ENCODE measurements at places on chromosomes 16 and 17. TPM values are rescaled to one million over a fixed set of nuclear protein-coding genes. Genes with fewer than 3 reads are reported as not detected.

Gene KRT34
- not detected for total RNA-seq

Gene GGA3
- 119 TPM for total RNA-seq

Gene SSTR5
- total RNA-seq = not detected

Gene ACSM3
- 13.6 TPM for total RNA-seq

Gene TUFM
- total RNA-seq = 189 TPM

Gene SMIM5
- 1.7 TPM for total RNA-seq

Gene MIS12
- total RNA-seq = 31.2 TPM

Gene CDRT15L2
- not detected for total RNA-seq

Gene DOC2A
- not detected for total RNA-seq

Gene PRR35
- not detected for total RNA-seq

Gene CD7
- 0.42 TPM for total RNA-seq

Gene TSEN54
- 24.9 TPM for total RNA-seq

Gene PLA2G10
- total RNA-seq = not detected

Gene GNAO1
- 0.53 TPM for total RNA-seq

Gene MYO15A
- total RNA-seq = 1.3 TPM

Gene CAPNS2
- not detected for total RNA-seq

Gene DLX4
- total RNA-seq = 0.42 TPM

Gene ORMDL3
- 49.1 TPM for total RNA-seq

Gene KRTAP9-8
- total RNA-seq = not detected

Gene SKAP1
- 25.3 TPM for total RNA-seq

Gene USB1
- total RNA-seq = 40.7 TPM

Gene TLCD2
- total RNA-seq = 0.04 TPM

Gene CMC2
- 18.1 TPM for total RNA-seq

Gene ABCA8
- total RNA-seq = not detected

Gene CHAD
- total RNA-seq = 0.34 TPM

Gene C17orf113
- 3.1 TPM for total RNA-seq

Gene CSH1
- not detected for total RNA-seq

Gene CCDC154
- 5.1 TPM for total RNA-seq

Gene HOXB8
- total RNA-seq = not detected

Gene PRR29
- not detected for total RNA-seq

Gene GRB7
- 0.44 TPM for total RNA-seq

Gene CPHXL
- total RNA-seq = not detected

Gene CD300H
- not detected for total RNA-seq

Gene LRRC75A
- 0.98 TPM for total RNA-seq

Gene KIF18B
- 0.49 TPM for total RNA-seq

Gene ABCA10
- 1.1 TPM for total RNA-seq

Gene TRIM72
- total RNA-seq = 0.16 TPM

Gene KRTAP3-1
- total RNA-seq = not detected

Gene RNF222
- not detected for total RNA-seq

Gene LGALS9B
- not detected for total RNA-seq

Gene MPP2
- not detected for total RNA-seq

Gene ARL5C
- total RNA-seq = not detected

Gene CRHR1
- not detected for total RNA-seq

Gene PRDM7
- total RNA-seq = not detected
